ENCODE measurements at places on chromosomes 16 and 17.

GRCh38 chr17:70699408-70699807, 530.1 kb downstream of the KCNJ2 start:
- DNase-seq: no peak

DNA sequence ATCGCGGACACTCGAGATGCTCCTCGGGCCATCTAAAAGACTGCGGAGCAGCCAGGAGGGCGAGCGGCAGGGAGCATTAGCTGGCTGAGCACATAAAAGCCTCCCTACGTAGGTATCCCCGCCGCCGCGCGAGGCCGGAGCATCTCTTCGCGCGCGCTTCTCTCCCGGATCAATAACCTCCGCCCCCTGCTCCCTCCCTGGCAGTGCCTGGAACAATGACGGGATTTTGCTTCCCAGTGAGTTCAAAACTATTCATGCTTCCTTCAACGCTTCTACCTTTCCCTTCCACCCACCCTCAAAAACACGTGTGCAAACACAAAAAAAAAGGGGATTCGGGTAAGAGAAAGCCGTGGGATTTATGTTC, 984 bp downstream of the CENPV start:
- peak; percentile 48 for DNase-seq

DNA sequence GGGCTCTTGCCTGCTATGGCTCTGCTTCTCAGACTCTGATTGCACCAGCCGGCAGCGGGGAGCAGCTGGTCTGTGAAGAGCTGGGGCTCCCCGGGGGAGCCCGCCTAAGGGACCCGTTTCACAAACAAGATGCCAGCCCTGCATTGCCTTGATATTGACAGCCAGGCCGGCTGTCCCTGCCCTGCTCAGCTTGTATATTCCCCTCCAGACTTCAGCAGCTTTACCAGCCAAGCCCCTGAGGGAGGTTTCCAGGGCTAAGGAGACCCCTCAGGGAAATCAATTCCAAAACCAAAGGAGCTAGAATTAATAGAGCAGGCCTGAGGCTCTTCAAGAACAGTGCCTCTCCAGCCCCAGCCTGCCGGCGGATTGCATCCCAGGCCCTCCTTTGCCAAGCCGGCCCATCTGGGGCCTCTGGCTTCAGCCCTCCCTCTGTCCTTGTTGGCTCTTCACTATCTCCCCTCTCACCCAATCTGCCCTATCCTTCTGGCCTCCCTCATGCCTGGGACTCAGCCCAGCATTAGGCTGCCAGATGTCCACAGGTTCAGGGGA, 5.7 kb downstream of the CALB2 start:
- DNase-seq: no peak

- DNase-seq: no peak
Observed at GRCh38 chr17:74455025-74455545, 11.3 kb upstream of the CD300A start.

GRCh38 chr16:69814561-69814960, 52.4 kb downstream of the WWP2 start:
- DNase-seq: no peak

- DNase-seq: no peak
Observed at GRCh38 chr17:51857052-51857597, 301.4 kb downstream of the CA10 start.

GRCh38 chr16:75909746-75910145, 183.5 kb upstream of the CPHXL start:
- DNase-seq: no peak

- DNase-seq: no peak
Observed at GRCh38 chr17:37494401-37494831, 4.7 kb downstream of the DUSP14 start.

- no peak for DNase-seq
Observed at GRCh38 chr17:57357392-57357784, 101.1 kb downstream of the MSI2 start.

- no peak for DNase-seq
Observed at GRCh38 chr17:47735139-47735464, 2.1 kb downstream of the TBX21 start.

- DNase-seq: no peak
Observed at GRCh38 chr17:80377798-80378197, 37.2 kb upstream of the ENDOV start.

DNA sequence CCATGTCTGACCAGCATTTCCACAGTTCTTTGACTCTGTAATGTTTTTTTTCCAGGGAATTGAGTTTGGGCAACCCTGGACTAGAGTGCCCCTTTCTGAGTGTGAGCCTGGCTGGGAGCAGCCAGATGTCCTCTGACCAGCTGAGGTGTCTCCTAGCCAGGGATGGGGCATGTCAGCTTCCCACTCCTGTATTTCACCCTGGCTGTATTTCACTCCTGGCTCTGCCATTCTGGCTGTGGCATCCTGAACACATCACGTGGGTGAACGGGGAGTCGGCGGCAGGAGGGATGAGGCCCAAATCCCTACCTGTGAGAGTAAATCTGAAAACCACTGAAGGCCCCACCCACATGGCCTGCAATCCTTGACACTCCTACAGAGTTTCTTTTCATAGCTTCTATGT, 31.3 kb downstream of the KDM8 start:
- DNase-seq: no peak

- DNase-seq: no peak
Observed at GRCh38 chr16:29994600-29995323, 655 bp downstream of the HIRIP3 start.

DNA sequence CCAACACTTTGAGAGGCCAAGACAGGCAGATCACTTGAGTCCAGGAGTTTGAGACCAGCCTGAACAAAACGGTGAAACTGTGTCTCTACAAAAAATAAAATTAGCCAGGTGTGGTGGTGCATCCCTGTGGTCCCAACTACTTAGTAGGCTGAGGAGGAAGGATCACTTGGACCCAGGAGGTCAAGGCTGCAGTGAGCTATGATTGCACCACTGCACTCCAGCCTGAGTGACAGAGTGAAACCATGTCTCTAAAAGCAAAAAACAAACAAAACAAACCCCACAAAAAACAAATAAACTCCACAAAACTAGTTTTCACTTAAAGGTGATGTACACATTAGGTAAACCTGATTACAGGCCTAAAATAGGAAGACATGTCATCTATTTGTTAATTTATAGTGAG, 40.3 kb downstream of the MARVELD3 start:
- DNase-seq: no peak

DNA sequence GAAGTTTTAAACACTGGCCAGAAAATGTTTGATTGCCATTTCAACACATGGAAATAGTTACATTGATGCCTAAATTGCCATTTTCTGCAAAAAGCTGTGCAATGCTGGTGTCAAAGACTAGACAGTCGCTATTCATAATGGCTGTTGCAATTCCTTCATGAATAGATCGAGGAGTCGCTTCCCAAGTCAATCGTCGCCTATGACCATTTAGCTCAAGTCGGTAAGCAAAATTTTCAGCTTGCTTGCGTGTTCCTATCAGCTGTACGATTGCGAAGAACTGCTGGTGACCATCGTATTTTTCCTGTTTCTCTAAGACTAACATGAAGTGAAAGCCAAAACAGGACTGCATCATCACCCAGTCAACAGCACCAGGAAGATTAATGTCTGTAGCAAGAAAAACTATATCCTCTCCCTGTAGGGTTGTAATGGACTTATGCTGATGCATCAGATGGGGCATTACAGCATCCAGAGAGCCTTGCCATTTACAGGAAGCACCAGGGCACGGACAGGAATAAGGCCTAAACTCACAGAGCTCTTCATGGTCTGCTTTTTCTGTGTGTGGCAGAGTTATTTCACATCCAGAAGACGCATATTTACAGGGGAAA, 23.6 kb downstream of the SIAH1 start:
- no peak for DNase-seq

- no peak for DNase-seq
Observed at GRCh38 chr17:16552637-16553045, 16.4 kb downstream of the ZNF287 start.

DNA sequence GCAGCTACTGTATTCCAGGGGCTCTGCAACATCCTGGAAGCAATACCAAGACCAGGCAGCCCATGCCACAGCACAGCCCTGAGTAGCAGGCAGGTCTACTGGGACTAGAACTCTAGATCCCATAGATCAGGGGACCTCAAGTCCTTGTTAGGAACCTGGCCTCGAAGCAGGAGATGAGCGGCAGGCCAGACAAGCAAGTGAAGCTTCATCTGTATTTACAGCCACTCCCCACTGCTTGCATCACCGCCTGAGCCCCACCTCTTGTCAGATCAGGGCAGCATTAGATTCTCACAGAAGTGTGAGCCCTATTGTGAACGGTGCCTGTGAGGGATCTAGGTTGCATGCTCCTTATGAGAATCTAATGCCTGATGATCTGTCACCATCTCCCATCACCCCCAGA, 295.7 kb upstream of the TNRC6C start:
- no peak for DNase-seq

GRCh38 chr17:81551458-81552243, 502 bp downstream of the FAAP100 start:
- DNase-seq: no peak

DNA sequence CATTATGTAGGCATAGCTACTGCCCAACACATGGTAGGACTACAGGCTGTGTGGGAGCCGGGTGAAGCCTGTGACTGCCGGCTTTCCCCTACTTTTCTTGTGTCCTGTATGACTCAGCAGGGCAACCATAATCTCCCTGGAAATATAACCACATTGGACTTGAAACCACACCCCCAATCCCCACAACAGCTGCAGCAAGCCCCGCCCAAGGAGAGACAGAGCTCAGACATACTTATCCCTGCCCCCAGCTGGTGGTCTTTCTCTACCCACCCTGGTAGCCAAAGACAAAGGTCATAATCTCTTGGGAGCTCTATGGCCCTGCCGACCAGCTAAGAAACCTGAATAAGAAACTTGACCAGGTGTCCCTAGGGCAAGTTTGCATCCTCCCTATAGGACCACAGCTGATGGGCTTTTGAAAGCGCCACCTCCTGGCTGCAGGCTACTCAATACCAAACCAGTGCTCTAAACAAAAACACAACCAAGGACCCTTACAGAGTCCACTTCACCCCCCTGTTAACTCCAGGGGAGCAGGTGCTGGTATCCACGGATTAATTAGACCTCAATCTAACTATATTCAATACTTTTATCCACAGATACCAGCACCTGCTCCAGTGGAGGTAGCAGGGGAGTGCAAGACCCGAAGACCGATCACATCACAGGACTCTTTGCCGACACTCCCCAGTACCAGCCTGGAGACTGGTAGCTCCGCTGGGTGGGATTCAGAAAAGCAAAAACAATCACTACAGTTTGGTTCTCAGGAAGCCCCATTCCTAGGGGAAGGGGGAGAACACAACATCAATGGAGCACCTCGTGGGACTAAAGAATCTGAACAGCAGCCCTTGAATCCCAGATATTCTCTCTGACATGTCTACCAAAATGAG, 91.2 kb downstream of the IRX5 start:
- DNase-seq: no peak

DNA sequence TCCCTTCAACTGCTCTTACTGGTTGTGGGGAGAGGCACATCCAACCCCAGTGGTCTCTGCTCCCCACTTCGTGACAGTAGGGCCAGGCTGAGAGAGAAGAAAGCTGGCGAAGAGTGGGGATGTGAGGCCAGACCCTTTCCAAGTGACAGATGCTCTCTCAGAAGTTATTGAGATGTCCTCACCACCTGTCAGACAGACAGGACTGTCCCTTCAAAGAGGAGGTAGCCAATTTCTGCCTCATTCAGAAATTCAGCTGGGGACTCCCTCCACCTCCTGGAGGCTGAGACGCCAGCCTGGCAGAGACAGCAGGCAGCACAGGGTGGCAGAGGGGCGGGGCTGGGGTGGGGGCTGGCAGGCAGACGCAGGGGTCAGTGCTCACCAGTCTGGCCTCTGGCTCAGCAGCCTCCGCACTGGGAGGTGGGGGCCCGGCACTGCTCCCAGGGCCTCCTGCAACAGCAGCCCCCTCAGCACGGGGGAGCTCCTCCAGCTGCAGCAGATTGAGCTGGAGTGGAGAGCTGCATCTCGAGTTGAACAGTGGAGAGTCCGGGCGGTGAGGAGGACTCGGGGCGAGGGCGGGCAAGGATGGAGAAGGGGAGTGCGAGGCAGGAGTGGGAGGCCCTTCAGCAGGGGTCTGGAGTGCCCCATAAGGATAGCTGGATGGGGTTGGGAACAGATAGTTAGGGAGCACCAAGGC, 9.2 kb downstream of the PER1 start:
- DNase-seq: no peak

DNA sequence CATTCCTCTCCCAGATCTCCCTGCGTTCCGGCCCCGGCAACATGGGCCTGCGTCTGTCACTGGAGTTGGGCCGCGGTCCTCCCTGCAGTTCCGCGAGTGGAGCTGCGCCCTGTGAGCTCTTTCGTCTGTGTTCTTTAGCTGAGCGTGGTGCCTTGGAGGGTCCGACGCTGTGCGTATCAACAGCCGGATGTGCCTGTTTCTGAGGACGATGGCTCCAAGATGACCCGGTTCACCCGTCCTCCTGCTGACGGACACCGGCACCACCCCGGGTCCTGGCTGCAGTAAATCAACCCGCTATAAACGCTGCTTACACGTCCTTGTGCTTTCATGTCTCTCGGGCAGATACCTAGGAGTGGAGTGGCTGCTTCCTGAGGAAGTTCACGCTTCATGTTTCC, 44.8 kb upstream of the GNG13 start:
- DNase-seq: no peak

DNA sequence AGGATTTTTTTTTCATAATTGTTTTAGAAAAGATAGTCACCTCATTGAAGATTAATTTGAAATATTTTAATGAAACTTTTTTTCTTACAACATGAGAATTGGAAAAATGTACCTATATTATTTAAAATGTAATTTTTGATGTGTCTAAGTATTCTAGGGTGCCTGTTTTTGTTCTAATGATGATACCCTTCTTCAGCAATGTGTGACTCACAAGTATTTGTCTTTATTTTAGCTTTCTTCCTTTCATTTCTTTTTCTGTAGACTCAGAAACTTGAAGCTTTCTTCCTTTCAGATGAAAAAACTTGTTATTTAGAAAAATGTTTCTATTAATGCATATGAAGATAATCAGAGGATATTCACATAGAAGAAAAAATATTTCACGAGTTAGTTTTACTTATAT, 231.8 kb downstream of the BCAS3 start:
- no peak for DNase-seq

GRCh38 chr17:78745407-78746088, 36.5 kb downstream of the CYTH1 start:
- no peak for DNase-seq

DNA sequence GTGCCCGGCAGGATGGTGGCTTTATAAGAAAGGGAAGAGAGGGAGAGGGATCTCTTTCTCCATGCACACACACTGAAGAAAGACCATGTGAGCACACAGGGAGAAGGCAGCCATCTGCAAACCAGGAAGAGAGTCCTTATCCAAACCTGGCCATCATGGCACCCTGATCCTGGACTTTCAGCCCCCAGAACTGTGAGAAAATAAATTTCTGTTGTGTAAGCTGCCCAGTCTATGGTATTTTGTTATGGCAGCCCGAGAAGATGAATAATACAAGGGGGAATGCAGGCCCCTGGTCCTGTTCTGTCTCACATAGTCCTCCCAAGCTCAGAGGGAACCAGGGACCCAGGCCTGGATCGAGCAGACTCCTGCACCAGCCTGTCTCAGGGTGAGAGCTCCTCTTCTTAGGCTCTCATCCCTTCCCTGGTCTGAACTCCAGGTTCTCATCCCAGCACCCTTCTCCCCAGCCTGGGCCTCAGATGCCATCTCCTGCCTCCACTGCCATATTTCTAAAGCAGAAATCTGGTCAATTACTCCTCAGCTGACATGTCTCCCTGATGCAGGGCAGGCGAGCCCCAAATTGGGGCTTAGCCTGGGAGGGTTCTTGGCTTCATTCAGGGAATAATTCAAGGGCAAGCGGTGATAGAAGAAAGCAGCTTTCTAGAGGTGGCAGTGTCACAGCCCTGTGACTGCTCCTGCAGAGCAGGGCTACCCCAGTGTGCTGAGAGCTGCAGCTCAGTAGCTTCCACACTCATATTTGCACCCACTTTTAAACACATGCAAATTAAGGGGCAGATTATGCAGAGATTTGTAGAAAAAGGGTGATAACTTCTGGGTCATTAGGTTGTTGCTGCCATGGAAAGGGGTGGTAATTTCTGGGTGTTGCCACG, 28.8 kb downstream of the IGFBP4 start:
- no peak for DNase-seq

All from mesothelial cell of epicardium (in vitro differentiated cells).